Activated naive CD4-positive, alpha-beta T cell treated with anti-CD3 and anti-CD28 coated beads, Interleukin-2, amount 10 ng/mL, durations not matched to agents 7 days and 5 days (primary cell): ENCODE measurements at places on chromosomes 13 and 19.

GRCh38 chr19:16951529-16951928, 62.7 kb downstream of the F2RL3 start:
- H3K36me3 ChIP-seq = no peaks in the 10 kb centered on the region
- H3K4me3 ChIP-seq = no peak overlapping the region
- H3K27me3 ChIP-seq = no peaks in the 10 kb centered on the region
- no peak overlapping the region for H3K27ac ChIP-seq
- no peaks in the 10 kb centered on the region for H3K4me1 ChIP-seq

DNA sequence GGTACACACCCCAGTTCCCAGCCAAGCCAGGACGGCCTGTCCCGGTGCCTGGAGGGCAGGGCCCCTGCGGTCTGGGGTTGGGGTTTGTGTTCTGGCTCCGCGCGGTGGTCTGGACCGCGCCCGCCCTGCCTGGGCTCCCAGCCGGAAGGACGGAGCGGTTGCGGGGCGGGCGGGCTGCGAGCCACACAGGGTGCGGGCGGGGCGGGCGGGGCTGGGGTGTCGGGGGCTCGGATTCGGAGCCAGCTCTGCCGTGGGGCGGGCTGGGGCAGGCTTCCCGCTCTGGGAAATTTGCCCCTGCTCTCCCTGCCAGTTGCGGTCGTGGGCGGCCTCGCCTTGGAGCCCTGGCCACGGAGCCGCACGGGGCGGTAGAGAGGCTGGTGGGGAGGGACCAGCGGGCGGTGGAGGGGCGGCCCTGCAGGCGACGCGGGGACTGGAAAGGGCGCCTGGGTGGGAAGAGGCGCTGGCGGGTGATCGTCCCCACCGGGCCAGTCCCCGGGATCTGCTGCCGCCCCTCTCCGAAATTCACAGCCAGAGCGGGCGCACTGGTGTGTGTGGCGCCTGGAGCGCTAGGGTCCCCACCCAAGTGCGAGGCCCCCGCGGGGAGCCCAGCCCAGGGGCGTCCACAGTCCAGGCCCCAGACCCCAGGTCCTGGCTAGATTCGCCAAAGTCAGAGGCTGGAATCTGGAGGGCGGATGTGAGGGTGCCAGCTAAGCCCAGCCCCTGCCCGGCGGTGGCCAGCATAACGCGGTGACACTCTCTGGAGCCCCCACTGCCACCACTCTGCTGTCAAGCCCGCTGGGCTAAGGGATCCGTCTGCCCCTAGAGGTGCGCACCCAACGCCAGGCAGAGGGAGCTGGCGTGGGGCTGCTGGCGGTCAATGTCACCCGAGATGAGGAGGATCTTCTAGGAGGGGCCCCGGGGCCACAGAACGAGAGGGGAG, 11.0 kb upstream of the ZNF492 start:
- no peaks in the 10 kb centered on the region for H3K4me1 ChIP-seq
- DNase-seq = no peak
- H3K4me3 ChIP-seq = no peak overlapping the region

- H3K27me3 ChIP-seq = no peaks in the 10 kb centered on the region
- H3K4me3 ChIP-seq = no peak overlapping the region
- peaks cover 37% of the 10 kb centered on the region for H3K4me1 ChIP-seq
- DNase-seq = no peak
These were observed 23.3 kb upstream of the GGACT start for GRCh38 chr13:100611678-100612492.

DNA sequence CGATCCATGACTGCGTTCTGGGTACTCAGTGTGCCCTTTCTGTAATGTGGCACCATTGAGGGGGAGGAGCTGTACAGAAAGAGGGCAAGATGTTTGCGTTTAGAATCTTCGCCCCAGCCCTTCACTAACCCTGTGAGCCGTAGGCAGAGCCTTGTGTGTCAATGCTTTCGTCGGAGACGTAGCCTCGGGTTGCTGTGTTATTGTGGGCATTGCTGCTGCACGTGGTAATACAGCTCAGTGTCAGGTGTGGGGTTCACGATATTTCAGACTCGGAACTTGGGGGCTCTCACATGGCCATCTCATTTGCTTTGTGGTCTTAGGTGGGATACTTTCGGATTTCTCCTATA, 6.1 kb downstream of the RPS9 start:
- H3K27me3 ChIP-seq = no peaks in the 10 kb centered on the region
- peaks cover 78% of the 10 kb centered on the region for H3K36me3 ChIP-seq
- H3K4me3 ChIP-seq = no peak overlapping the region
- H3K4me1 ChIP-seq = peaks cover 97% of the 10 kb centered on the region
- DNase-seq = no peak
- H3K27ac ChIP-seq = peak overlapping the region; percentile 70

GRCh38 chr13:84187626-84188025, 305.4 kb upstream of the SLITRK1 start:
- no peaks in the 10 kb centered on the region for H3K36me3 ChIP-seq
- DNase-seq = no peak
- no peak overlapping the region for H3K4me3 ChIP-seq

GRCh38 chr13:40094056-40094455, 438.6 kb downstream of the COG6 start:
- H3K27me3 ChIP-seq = peaks cover 5% of the 10 kb centered on the region
- H3K4me1 ChIP-seq = peaks cover 18% of the 10 kb centered on the region
- no peak for DNase-seq
- no peak overlapping the region for H3K27ac ChIP-seq
- no peak overlapping the region for H3K4me3 ChIP-seq
- peaks cover 10% of the 10 kb centered on the region for H3K36me3 ChIP-seq

- peaks cover 6% of the 10 kb centered on the region for H3K4me1 ChIP-seq
- DNase-seq = no peak
These were observed 17.0 kb downstream of the DGKH start for GRCh38 chr13:42065414-42065813.

DNA sequence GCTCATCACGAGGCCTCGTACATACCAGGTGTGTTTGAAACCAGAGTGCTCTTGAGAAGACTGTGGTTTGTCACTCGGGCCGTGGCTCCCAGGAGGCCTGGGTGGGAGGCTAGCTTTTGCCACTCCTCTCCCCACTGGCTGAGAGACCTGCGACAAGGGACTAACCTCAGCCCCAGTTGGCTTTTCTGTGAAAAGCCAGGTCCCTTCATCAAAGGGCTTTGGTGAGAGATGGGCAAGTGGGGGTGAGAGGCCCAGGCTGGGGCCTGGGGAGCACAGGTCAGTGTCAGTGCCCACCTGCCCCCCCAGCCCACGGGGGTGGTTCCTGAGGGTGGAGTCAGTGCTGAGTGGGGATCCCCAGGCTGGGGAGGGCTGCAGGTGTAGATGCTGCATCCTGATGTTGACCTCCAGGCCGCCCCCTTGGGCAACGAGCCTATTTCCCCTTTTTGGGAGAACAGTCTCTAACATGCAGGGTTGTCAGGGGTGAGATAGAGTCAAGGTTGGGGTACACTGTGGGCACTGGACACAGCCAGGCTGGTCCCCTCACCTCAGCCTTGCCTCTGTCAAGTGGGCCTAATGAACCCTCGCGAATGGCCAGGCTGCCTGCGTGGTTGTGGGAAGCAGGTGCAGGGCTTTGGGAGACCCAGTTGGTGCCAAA, 661 bp downstream of the KCNJ14 start:
- peaks cover 3% of the 10 kb centered on the region for H3K4me1 ChIP-seq
- H3K4me3 ChIP-seq = no peak overlapping the region
- no peak for DNase-seq
- no peaks in the 10 kb centered on the region for H3K27me3 ChIP-seq

DNA sequence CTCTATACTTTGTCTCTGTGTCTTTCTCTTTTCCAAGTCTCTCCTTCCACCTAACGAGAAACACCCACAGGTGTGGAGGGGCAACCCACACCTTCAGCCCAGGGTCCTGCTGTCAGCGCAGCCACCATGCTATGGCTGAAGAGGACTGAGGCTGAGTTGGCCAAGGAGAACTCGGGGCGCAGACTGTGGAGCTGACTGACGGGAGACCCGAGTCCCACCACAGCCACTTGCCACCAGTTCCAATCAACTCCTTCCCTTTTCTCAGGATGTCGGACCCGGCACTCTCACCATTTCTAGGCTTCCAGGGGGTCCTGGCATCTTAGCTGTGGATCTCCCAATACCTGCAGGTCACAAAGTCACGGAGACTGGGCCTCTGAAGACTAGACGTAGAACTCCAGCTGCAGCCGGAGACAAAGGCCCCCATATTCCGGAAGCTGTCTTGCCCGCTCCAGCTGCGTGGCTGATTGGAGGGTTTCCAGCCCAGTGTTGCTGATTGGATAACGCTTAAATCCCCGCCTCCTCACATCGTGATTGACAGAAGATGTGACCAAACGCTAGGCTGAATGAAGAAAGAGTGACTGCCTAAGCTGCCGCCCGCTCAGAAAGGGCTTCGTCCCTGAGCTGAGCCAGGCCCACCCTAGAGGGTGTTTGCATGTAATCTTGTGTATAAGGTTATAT, 63.6 kb downstream of the ZNF429 start:
- peaks cover 26% of the 10 kb centered on the region for H3K4me1 ChIP-seq
- no peaks in the 10 kb centered on the region for H3K27me3 ChIP-seq
- peak; percentile 90 for DNase-seq
- peak overlapping the region; percentile 95 for H3K4me3 ChIP-seq

GRCh38 chr19:46748325-46749109, 2.3 kb upstream of the STRN4 start:
- peaks cover 42% of the 10 kb centered on the region for H3K4me1 ChIP-seq
- H3K27ac ChIP-seq = peak overlapping the region; percentile 28
- H3K27me3 ChIP-seq = no peaks in the 10 kb centered on the region
- H3K36me3 ChIP-seq = peaks cover 16% of the 10 kb centered on the region

GRCh38 chr13:23620613-23621315, 50.6 kb downstream of the TNFRSF19 start:
- no peaks in the 10 kb centered on the region for H3K36me3 ChIP-seq
- no peaks in the 10 kb centered on the region for H3K4me1 ChIP-seq
- H3K27me3 ChIP-seq = peaks cover 15% of the 10 kb centered on the region
- no peak overlapping the region for H3K4me3 ChIP-seq

DNA sequence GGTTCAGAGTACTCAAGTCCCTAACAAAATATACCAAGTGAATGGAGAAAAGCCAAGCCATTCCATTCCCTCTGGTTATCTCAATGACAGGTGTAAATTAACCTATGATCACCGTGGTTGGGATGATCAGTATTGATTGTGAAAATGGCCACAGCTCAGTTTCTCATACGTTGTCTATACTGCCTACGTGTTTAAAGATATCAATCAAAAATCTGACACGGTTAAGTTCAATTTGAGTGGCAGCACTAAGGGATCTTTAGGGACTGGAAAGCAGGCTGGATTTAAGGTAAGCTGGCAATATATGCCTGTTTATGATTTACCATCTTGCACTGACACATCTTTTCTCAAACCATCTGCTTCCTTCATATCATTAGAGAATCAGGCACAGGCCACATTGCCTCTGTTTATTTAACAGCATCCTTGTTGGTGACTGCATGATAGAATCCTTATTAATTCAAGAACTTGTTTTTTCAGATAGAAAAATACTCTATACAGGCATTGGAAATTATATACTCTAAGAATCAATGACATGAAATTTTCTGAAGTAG, 907.9 kb downstream of the PCDH9 start:
- no peak overlapping the region for H3K4me3 ChIP-seq
- DNase-seq = no peak
- no peaks in the 10 kb centered on the region for H3K36me3 ChIP-seq
- H3K27ac ChIP-seq = no peak overlapping the region
- no peaks in the 10 kb centered on the region for H3K27me3 ChIP-seq

- DNase-seq = peak; percentile 64
- H3K27ac ChIP-seq = peak overlapping the region; percentile 85
- no peak overlapping the region for H3K4me3 ChIP-seq
These were observed 42.1 kb downstream of the NAA16 start for GRCh38 chr13:41352935-41353840.

DNA sequence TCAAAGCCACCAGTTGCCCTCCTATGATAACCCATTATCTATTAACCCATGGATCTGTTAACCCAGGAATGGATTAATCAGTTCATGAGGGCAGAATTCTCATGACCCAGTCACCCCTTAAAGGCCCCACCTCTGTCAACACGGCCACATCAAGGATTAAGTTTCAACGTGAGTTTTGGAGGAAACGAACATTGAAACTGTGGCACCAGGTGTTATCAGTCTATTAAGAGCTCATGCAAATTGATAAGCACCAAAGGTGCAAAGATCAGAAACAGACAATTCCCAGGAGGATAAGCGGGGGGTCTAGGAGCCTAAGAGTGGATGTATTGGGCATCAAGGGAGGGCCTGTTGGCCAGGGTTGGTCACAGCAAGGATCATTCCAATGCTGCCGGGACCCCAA, 19.9 kb upstream of the ELAVL1 start:
- H3K36me3 ChIP-seq = no peaks in the 10 kb centered on the region
- H3K27me3 ChIP-seq = peaks cover 4% of the 10 kb centered on the region
- H3K27ac ChIP-seq = no peak overlapping the region
- DNase-seq = no peak

- peaks cover 13% of the 10 kb centered on the region for H3K36me3 ChIP-seq
- peak overlapping the region; percentile 93 for H3K4me3 ChIP-seq
- DNase-seq = no peak
These were observed 474 bp upstream of the IFT88 start for GRCh38 chr13:20566468-20566897.

GRCh38 chr19:10881403-10882107, 10.2 kb downstream of the CARM1 start:
- H3K27me3 ChIP-seq = no peaks in the 10 kb centered on the region
- H3K4me3 ChIP-seq = no peak overlapping the region
- peaks cover 5% of the 10 kb centered on the region for H3K36me3 ChIP-seq
- no peak for DNase-seq
- peaks cover 23% of the 10 kb centered on the region for H3K4me1 ChIP-seq
- no peak overlapping the region for H3K27ac ChIP-seq

GRCh38 chr13:114339857-114340534, 25.7 kb downstream of the CHAMP1 start:
- no peaks in the 10 kb centered on the region for H3K36me3 ChIP-seq
- peaks cover 11% of the 10 kb centered on the region for H3K4me1 ChIP-seq
- no peak overlapping the region for H3K4me3 ChIP-seq

- H3K27me3 ChIP-seq = peaks cover 23% of the 10 kb centered on the region
- H3K27ac ChIP-seq = no peak overlapping the region
- no peak overlapping the region for H3K4me3 ChIP-seq
- H3K4me1 ChIP-seq = peaks cover 2% of the 10 kb centered on the region
- no peak for DNase-seq
- no peaks in the 10 kb centered on the region for H3K36me3 ChIP-seq
These were observed 73.6 kb upstream of the STK24 start for GRCh38 chr13:98650396-98651107.

DNA sequence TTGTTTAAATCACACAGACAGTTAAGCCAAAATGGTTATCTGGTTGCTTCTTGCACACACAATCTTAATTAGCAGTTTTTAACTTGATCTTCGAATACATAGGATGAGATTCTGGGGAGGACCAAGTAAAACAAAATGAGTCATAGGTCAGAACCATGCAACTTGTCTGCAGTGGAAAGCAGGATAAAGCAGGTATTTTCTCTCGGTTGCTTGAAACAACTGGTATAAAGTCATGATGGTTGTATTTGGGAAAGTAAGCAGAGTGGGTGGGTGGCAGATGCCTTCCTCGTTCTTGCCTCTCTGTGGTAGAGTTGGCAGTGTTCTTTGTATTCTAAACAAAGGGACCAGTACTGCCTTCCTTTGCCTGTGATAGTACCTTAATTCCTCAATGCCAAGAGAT, 167.0 kb downstream of the COG6 start:
- H3K4me1 ChIP-seq = peaks cover 26% of the 10 kb centered on the region
- no peak overlapping the region for H3K27ac ChIP-seq
- no peaks in the 10 kb centered on the region for H3K36me3 ChIP-seq
- no peak for DNase-seq
- H3K27me3 ChIP-seq = no peaks in the 10 kb centered on the region

- H3K4me3 ChIP-seq = no peak overlapping the region
- no peaks in the 10 kb centered on the region for H3K36me3 ChIP-seq
- no peak for DNase-seq
These were observed 166.4 kb downstream of the MYO16 start for GRCh38 chr13:108795841-108796240.

- H3K36me3 ChIP-seq = peaks cover 2% of the 10 kb centered on the region
- no peak overlapping the region for H3K4me3 ChIP-seq
- H3K27ac ChIP-seq = no peak overlapping the region
- DNase-seq = no peak
- H3K4me1 ChIP-seq = peaks cover 24% of the 10 kb centered on the region
These were observed 49.2 kb downstream of the LATS2 start for GRCh38 chr13:21012211-21012610.
